Transverse colon (tissue), 4 donors: ENCODE measurements at places on chromosomes 6 and 20. TPM values are rescaled to one million over a fixed set of nuclear protein-coding genes. Genes with fewer than 3 reads are reported as not detected.

The PCSK2 gene
- total RNA-seq = 0.64 TPM

DNA sequence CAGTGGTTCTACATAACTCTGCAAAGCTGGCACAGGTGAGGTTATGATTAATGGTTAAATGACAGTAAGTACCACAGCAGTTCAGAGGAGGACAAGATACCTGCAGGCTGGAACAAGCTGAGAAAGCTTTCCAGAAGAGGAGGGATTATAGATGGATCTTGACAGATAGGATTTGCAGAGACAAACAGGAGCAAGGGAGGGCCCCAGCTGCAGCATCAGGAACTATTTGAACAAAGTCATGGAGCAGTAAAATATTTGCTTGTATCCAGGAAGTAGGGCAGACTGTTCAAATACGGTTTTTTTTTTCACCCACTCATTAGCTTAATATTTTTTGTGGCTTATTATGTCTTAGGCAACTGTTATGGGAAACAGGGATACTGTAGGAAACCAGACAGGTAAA, 144.4 kb upstream of the MAN1A1 start:
- no peaks in the 10 kb centered on the region for H3K27me3 ChIP-seq
- no peaks in the 10 kb centered on the region for H3K36me3 ChIP-seq
- no peak for DNase-seq
- peaks cover 8% of the 10 kb centered on the region for H3K4me1 ChIP-seq
- peak overlapping the region; percentile 33 for H3K27ac ChIP-seq

GRCh38 chr6:89921691-89922090, 27.4 kb downstream of the GJA10 start:
- no peak overlapping the region for H3K27ac ChIP-seq
- no peaks in the 10 kb centered on the region for H3K36me3 ChIP-seq
- no peak overlapping the region for H3K4me3 ChIP-seq
- no peak for DNase-seq
- no peaks in the 10 kb centered on the region for H3K27me3 ChIP-seq

GRCh38 chr6:105593805-105594671, 191.2 kb upstream of the PREP start:
- H3K36me3 ChIP-seq = no peaks in the 10 kb centered on the region
- H3K27ac ChIP-seq = peak overlapping the region; percentile 6
- no peaks in the 10 kb centered on the region for H3K27me3 ChIP-seq
- no peak for DNase-seq
- peaks cover 26% of the 10 kb centered on the region for H3K4me1 ChIP-seq
- H3K4me3 ChIP-seq = no peak overlapping the region

GRCh38 chr20:46586724-46587123, 36.3 kb upstream of the OCSTAMP start:
- no peaks in the 10 kb centered on the region for H3K27me3 ChIP-seq
- H3K4me1 ChIP-seq = no peaks in the 10 kb centered on the region
- H3K36me3 ChIP-seq = no peaks in the 10 kb centered on the region
- H3K27ac ChIP-seq = no peak overlapping the region
- no peak overlapping the region for H3K4me3 ChIP-seq
- DNase-seq = no peak

DNA sequence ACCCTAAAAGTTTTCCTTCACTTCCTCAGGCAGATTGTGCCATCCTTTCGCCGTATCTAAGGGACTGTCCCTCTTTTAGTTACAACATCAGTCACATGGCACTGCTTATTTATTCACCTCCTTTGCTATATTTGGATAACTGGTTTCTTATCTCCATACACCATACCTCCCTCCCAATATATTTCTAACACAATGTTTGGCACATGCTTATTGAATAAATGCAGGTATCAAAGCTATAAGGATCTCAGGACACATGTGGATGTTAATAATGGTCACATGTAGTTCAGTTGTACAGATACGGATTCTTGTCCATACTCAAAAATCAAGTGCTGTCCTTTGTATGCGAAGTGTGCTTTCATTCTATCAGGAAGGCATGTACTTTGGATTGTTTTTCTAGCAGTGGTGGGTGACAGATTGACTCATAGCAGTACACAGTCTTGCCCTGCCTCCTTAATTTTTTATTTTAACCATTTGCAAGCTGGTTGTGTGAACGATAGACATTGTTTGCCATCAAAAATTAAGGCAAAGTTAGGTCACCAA, 407.1 kb upstream of the RUNX2 start:
- DNase-seq = no peak
- H3K27ac ChIP-seq = no peak overlapping the region
- no peaks in the 10 kb centered on the region for H3K36me3 ChIP-seq
- H3K4me1 ChIP-seq = no peaks in the 10 kb centered on the region
- H3K27me3 ChIP-seq = no peaks in the 10 kb centered on the region

DNA sequence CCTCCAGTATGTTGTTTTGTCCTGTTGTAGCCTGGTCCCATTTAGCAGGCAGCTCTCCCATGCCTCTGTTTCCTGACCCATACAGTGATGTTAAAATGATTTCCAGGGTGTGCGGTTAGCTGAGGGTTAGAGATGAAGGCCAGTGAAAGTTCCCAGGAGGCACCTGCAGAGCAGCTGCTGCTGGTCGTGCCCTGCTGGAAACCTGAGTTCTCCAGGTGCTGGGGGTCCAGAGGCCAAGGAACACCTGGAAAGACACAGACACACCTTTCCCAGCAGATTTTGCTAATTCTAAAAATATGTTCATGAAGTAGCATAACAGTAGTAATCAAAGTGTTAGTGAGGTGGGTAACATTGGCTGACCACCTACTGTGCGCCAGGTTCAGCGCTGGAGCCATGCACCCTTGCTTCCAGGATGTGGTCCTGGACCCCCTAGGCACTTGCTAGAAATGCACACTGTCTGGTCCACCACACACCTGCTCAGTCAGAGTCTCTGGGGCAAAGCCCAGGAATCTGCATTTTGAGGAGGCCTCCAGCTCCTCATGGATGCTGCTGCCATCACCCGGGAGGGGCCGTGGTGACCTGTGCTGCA, 118.7 kb downstream of the SYNDIG1 start:
- H3K4me1 ChIP-seq = no peaks in the 10 kb centered on the region
- no peaks in the 10 kb centered on the region for H3K27me3 ChIP-seq
- H3K27ac ChIP-seq = no peak overlapping the region
- no peak overlapping the region for H3K4me3 ChIP-seq
- H3K36me3 ChIP-seq = no peaks in the 10 kb centered on the region

GRCh38 chr20:21322921-21323331, 19.8 kb downstream of the XRN2 start:
- no peak overlapping the region for H3K4me3 ChIP-seq
- H3K27ac ChIP-seq = no peak overlapping the region

DNA sequence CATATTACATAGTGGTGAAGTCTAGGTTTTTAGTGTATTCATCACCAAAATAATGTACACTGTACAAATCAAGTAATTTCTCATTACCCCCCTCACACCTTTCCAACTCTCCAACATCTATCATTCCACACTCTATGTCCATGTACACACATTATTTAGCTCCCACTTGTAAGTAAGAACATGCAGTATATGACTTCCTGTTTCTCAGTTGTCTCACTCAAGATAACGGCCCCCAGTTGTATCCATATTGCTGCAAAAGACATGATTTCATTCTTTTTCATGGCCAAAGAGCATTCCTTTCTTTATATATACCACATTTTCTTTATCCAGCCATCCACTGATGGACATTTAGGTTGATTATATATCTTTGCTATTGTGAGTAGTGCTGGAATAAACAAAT, 86.0 kb downstream of the UBE3D start:
- no peak for DNase-seq
- no peaks in the 10 kb centered on the region for H3K36me3 ChIP-seq
- no peak overlapping the region for H3K4me3 ChIP-seq
- H3K27ac ChIP-seq = no peak overlapping the region
- no peaks in the 10 kb centered on the region for H3K27me3 ChIP-seq
- no peaks in the 10 kb centered on the region for H3K4me1 ChIP-seq

GRCh38 chr6:38012573-38012972, 193.0 kb downstream of the ZFAND3 start:
- H3K27ac ChIP-seq = no peak overlapping the region
- H3K27me3 ChIP-seq = no peaks in the 10 kb centered on the region
- no peaks in the 10 kb centered on the region for H3K36me3 ChIP-seq
